ENCODE measurements at places on chromosomes 3 and 15. TPM values are rescaled to one million over a fixed set of nuclear protein-coding genes. Genes with fewer than 3 reads are reported as not detected.

GRCh38 chr3:140529096-140529495 lies 148.8 kb upstream of the TRIM42 start:
- no peaks in the 10 kb centered on the region for H3K36me3 ChIP-seq
- no peak overlapping the region for H3K27ac ChIP-seq
- peak; percentile 3 for DNase-seq
- no peak overlapping the region for H3K4me3 ChIP-seq
- H3K4me1 ChIP-seq: no peaks in the 10 kb centered on the region

- no peak for DNase-seq
- H3K4me1 ChIP-seq: peaks cover 2% of the 10 kb centered on the region
- H3K36me3 ChIP-seq: no peaks in the 10 kb centered on the region
- H3K27ac ChIP-seq: no peak overlapping the region
- no peak overlapping the region for H3K4me3 ChIP-seq
Observed at GRCh38 chr15:68656438-68656739, 77.6 kb downstream of the CORO2B start.

DNA sequence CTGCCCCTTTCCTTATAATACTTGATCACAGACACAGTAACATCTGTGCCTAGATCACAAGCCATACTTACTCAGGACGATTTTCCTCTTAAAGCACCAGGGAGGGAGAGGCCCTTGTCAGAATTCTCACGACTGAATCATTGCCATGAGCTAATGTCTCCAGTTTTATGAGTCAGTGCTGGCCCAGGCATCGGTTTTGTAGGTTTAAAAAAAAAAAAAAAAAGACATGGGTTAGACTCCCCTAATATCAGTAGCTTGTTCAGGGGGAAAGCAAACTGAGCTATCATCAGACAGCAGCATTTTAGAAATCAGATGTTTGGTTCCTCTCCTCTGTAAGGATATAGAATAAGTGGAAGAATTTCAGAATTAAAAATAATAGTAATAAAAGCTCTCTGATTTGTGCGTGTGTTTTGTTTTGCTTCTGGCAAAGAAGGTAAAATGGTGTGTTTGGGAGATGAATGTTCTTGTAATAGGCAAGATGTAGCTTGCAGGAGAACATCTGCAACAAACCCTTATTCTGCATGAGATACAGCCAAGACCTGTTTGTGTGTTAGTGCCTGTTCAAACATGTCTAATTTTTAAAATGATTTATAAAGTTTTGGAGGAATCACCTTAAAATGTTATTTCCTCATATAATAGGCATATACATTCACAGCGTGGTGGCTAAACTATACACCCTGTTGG lies 193.6 kb downstream of the TP63 start:
- DNase-seq: peak; percentile 91
- no peaks in the 10 kb centered on the region for H3K36me3 ChIP-seq
- H3K27me3 ChIP-seq: no peaks in the 10 kb centered on the region
- H3K27ac ChIP-seq: no peak overlapping the region

DNA sequence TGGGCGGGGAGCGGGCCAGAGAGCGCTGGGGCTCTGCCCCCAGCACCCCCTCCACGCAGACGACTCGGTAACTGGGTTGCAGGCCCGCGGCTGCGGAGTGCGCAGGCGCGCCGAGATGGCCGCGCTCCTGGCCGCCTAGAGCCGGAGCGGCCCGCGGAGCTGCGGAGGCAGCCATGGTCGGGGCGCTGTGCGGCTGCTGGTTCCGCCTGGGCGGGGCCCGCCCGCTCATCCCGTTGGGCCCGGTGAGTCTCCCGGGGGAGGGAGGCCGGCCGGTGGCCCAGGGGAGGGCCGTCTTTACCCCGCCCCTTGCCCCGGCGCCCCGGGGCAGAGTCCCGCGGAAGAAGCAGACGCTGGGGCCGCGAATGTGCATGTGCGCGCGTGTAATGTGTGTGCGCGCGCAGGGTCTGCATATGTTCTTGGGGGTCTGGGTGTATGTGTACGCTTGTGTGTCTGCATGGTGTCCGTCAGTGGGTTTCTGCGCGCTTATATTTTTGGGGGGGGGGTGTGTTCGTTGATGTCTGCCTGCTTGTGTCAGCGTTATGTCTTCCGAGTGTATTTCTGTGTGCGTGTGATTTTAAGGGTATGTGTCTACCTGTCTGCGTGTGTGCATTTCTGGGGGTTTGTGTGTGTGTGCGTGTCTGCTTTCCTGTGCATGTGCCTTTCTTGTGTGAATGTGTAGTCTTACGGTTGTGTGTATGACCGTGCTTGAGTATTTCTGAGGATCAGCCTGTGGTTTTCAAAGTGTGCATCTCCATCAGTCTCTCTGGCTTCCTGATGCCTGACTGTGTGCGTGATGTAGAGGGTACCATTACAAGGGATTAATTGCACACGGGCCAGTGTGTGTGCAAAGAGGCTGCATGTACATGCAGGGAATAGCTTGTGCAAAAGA lies at the start of gene ABHD14A:
ABHD14A (plus strand) TSS at position 102 of the 889 bp plus-strand sequence; CDS start at position 174, 72 bp downstream.
- no peaks in the 10 kb centered on the region for H3K36me3 ChIP-seq
- H3K27me3 ChIP-seq: no peaks in the 10 kb centered on the region
- peak; percentile 55 for DNase-seq

GRCh38 chr3:171115667-171116066 lies 89.1 kb upstream of the SLC2A2 start:
- H3K4me3 ChIP-seq: no peak overlapping the region
- no peaks in the 10 kb centered on the region for H3K36me3 ChIP-seq
- DNase-seq: no peak
- no peaks in the 10 kb centered on the region for H3K4me1 ChIP-seq
- no peak overlapping the region for H3K27ac ChIP-seq

DNA sequence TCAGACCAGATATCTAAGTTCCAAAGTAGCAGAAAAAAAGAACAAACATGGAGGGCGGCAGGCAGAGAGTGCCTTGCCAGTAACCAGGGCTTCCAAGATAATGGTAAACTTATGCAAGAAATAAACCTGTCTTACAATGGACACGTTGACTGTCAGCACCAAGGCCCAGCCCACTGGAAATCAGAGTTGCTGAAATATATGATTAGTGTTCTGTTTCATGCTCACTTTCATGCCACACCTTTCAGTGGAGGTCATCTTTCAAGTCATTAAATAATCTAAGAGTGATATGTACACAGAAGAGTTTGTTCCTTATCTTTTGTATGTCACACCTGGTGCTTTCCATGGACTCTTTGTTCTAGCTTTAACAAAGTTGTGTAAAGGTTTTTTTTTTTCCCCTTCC lies 358.1 kb downstream of the MECOM start:
- H3K36me3 ChIP-seq: no peaks in the 10 kb centered on the region
- no peak overlapping the region for H3K27ac ChIP-seq
- no peak for DNase-seq
- H3K4me3 ChIP-seq: no peak overlapping the region
- H3K4me1 ChIP-seq: peaks cover 4% of the 10 kb centered on the region

DNA sequence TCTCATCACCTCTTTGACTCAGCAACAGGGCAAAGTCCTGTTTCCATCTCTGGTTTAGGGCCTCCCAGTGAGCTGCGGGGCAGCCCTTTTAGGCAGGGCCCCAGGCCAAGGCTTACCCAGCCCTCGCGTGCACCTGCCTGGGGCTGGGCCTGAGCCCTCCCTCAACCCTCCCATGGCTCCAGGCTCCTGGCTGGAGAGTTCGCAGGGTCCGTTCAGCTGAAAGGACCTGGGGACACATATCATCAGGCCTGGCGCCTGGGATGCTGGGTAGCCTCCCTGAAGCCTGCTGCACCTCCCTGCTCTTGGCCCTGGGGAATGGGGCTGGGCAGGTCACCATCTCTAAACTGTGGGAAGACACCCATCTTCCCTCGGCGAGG lies 29.7 kb downstream of the HDAC11 start:
- H3K27ac ChIP-seq: no peak overlapping the region
- no peaks in the 10 kb centered on the region for H3K36me3 ChIP-seq

DNA sequence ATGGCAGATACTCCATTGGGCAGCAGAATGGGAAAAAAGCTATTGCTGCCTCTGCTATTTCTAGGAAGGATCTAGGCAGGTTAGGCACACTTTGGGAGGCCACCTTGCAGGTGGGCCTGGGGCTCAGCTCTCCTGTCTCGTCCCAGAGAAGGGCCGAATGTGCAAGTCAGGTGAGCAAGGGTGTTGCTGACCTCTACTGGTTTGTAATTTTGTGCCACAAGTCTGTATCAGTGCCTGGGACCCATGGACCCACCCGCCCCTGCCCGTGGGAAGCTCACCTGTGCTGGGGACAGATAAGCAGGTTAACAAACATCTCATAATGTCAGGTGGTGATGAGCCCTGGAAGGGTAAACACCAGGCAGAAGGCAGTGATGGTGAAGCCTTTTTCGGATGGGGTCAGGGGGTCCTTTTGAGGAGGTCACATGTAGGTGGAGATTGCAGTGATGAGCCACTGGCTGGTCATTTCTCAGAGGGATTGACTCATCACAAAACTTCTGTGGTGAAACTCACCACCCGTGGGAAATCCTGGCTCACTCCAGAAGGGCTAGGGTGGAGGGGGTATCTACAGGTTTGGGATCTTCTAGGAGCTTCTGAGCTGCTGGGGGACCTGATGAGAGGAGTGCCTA lies 161.3 kb downstream of the KLF13 start:
- peaks cover 2% of the 10 kb centered on the region for H3K4me1 ChIP-seq
- no peak overlapping the region for H3K27ac ChIP-seq
- peak; percentile 43 for DNase-seq
- H3K36me3 ChIP-seq: no peaks in the 10 kb centered on the region
- H3K27me3 ChIP-seq: peaks cover 13% of the 10 kb centered on the region
- no peak overlapping the region for H3K4me3 ChIP-seq

- H3K4me1 ChIP-seq: peaks cover 20% of the 10 kb centered on the region
- no peaks in the 10 kb centered on the region for H3K27me3 ChIP-seq
- H3K36me3 ChIP-seq: peaks cover 60% of the 10 kb centered on the region
- H3K4me3 ChIP-seq: no peak overlapping the region
- peak overlapping the region; percentile 24 for H3K27ac ChIP-seq
- DNase-seq: peak; percentile 95
Observed at GRCh38 chr3:9746330-9746729, 3.4 kb upstream of the OGG1 start.

A4GNT gene
- not detected for polyA plus RNA-seq

C3orf22 gene
- not detected for polyA plus RNA-seq

All from IMR-90 (cell line).